ENCODE measurements at places on chromosomes 5 and 9. TPM values are rescaled to one million over a fixed set of nuclear protein-coding genes. Genes with fewer than 3 reads are reported as not detected.

Gene RIGI
- 7.0 TPM for total RNA-seq

Gene ADAMTSL1
- total RNA-seq, result 0.40 TPM

Gene COL15A1
- total RNA-seq, result 0.89 TPM

Gene WNT8A
- not detected for total RNA-seq

Gene GZMA
- total RNA-seq, result not detected

Gene PTPN3
- 9.2 TPM for total RNA-seq

Gene S1PR3
- total RNA-seq, result 3.3 TPM

Gene PNPLA7
- total RNA-seq, result 0.26 TPM

Gene ISL1
- total RNA-seq, result not detected

Gene SLC34A1
- not detected for total RNA-seq

Gene PTGDS
- not detected for total RNA-seq

Gene MYO10
- 13.0 TPM for total RNA-seq

Gene BRD8
- 42.3 TPM for total RNA-seq

Gene CYSRT1
- 0.59 TPM for total RNA-seq

Gene PLCXD3
- not detected for total RNA-seq

Gene SLC46A2
- total RNA-seq, result not detected

Gene SIMC1
- 12.8 TPM for total RNA-seq

Gene OR13C8
- total RNA-seq, result not detected

Gene NR2F1
- total RNA-seq, result 18.4 TPM

Gene GPR21
- total RNA-seq, result 0.49 TPM

Gene LECT2
- total RNA-seq, result not detected

Gene CDX1
- not detected for total RNA-seq

Gene TUSC1
- 13.7 TPM for total RNA-seq

Gene CDC20B
- total RNA-seq, result not detected

Gene NSG2
- total RNA-seq, result 0.10 TPM

Gene CCDC183
- total RNA-seq, result 1.8 TPM

Gene CRHBP
- not detected for total RNA-seq

Gene PLAC8L1
- total RNA-seq, result not detected

Gene TEX48
- total RNA-seq, result not detected

Gene INVS
- total RNA-seq, result 25.1 TPM

Gene IL5
- not detected for total RNA-seq

Gene IQGAP2
- total RNA-seq, result 0.15 TPM

Gene SLC6A3
- not detected for total RNA-seq

Gene DNAI1
- total RNA-seq, result not detected

Gene CCL28
- not detected for total RNA-seq

Gene LRRC19
- total RNA-seq, result not detected

Gene FBXW11
- 66.3 TPM for total RNA-seq

Gene CNTLN
- total RNA-seq, result 6.4 TPM

Gene LHX6
- total RNA-seq, result 0.98 TPM

Gene CNTNAP3B
- 0.46 TPM for total RNA-seq

Data from NCI-H460 (cell line).